ENCODE measurements at places on chromosomes 2 and 18.
A peak's percentile ranks its signal among the peaks of the same experiment; 100 is the strongest.

GRCh38 chr2:118988706-118989105, 46.7 kb downstream of the MARCO start:
- no peak for DNase-seq

DNA sequence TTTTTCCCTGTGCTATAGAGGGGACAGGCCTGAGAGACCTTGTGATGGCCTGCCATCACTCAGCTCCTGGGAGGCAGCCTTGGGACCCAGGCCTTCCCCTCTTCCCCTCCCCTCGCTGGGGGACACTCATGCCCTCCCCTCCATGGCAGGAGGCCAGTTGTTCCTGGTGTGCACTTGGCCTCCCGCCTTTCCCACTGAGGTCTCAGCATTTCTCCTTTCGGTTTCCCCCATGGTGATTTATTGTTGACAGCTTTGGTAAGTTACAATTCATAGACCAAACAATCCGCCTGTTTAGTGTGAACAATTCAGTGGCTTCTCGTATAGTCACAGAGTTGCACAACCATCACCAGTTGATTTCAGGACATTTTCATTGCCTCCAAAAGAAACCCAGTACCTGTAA, 10.2 kb upstream of the CNDP1 start:
- DNase-seq, result no peak

DNA sequence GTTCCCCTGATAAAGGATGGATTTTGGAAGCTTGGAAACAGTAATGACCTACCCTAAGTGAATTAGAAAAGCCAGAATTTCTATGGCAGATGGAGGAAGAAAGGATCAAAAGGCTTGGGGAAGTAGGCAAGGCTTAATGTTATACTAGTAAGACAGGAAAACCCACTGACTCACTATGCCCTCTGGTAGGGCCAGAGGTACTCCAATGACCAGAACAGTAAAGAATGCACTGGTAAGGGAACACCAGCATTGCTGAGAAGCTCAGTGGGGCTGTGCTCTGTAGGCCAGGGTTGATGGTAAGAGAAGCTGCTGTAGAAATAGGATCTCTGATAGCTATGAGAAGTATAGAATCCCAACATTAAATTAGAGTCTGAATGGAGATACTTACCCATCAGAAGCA, 126.4 kb downstream of the GFPT1 start:
- no peak for DNase-seq

DNA sequence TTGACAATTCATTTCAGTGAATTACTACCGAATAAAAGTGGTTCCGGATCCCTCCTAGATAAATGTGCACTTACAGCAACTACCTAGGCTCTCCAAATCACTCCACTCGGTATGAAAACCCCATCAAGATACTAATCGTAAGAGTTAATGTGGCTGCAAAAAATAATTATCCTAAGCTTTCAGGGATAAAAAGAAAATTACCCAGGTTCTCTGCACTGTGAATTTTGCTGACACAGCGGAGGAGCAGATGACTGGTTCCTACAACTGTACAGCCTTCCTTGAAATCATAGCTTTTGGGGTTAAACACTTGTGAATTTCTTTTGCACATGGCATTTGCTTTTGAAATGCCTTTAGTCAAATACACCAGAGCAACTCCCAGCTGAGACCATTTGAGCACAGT, 104.7 kb downstream of the CD226 start:
- no peak for DNase-seq

DNA sequence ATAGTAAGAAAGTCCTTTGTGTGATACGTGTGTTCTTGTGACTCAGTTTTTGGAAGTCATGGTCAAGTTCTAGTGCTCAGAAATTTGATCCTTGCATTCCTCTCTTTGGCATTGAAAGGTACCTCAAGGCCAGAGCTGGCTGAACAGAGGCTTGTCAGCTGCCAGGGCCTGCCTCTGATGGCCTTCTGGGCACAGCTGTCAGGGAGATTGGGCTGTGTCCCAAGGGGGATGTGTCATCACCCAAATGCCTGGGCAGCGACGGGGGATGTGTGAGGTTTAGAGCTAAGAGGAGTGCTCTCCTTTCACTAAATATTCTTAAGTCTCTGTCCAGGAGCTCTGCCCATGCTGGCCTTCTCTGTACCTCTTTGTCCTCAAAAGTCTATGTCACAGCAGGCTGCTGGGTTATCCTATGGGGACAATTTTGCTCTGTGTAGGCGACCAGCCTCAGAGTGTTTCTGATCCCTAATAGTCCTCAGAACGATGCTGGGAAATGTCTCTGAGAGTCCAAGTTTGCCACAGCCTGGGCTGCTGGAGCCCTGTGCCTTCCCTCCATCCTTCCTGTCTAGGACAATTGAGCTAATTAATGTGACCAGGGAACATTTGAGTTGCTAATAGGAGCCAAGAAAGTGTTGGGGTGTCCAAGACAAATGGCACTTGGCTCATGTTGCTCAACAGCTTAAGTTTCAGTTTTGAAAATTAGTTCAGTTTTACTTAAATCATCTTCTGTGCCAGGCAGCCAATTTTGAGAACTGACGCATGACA, 115.4 kb upstream of the ZNF521 start:
- DNase-seq, result peak; percentile 13

- no peak for DNase-seq
These were observed 834.4 kb upstream of the DDX18 start for GRCh38 chr2:116979916-116980764.

DNA sequence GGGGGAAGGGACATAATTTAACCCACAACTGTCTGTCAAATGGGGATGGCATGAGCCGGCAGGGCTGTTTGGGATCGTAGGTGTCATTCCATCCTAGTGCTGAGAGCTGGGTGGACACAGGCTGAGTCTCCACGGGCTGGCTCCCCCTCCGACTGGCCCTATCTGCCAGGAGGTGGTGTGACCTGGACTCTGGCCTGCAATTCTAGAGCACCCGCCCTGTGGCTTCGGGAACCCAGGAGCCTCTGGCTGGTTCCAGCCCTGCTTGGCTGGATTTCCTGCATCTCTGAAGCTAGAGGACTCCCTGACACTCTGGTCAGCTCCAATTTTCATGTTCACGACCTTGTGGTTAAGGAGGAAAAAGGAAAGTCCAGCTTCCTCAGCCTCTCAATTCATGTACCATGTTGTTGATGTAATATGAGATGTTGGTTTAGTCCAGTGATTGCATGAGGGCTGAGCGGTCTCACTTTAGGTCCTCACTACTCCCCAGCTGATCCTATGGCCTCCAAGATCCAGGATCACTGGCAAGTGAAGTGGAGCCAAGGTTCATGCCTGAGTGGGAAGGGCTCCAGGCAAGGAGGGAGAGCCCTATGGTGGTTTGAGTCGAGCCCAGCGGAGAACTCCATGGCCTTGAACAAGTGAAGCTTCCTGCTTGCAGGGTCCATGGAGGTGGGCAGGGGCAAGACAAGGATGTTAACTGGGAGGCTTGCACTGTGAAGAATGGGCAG, 169.1 kb downstream of the NDUFA10 start:
- no peak for DNase-seq

DNA sequence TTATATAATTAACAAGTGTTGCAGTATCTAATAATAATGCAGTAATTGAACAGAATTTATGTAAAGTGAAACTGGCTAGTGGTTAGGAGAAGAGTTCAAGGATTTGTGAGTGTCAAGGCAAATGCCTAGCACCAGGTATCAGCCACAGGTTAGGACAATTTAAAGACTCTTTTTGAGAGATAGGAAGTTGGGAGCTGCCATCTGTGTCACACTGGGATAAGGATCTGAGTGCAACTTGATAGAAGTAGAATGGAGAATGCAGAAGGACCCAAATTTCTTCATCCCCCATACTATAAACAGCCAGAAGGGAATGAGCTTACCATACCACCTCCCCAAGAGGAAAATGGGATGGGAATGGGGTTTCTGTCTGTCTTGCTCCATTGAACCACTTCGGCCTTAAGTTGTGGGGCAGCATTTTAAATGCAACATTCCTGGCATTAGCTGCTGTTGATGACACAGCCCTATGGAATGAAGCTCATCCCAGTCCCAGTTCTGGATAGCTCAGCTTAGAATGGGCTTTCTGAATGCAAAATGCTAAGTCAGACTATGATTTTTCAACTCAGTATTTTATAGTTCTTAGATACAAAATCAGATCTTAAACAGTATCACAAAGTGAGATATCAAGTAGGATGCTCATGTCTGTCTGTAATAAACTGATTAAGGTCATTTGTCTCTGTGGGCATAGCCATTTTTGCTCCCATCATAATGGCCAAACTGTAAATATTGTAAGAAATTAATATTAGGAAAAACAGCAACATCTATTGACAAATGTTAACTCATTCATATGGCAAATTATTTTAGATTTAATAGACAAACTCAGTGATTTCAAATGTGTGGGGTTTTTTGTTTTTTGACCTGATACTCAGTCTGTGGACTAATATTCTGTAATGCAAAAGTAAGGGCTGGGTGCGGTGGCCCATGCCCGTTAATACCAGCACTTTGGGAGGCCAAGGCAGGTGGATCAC, 44.0 kb downstream of the GPR155 start:
- DNase-seq, result peak; percentile 85

DNA sequence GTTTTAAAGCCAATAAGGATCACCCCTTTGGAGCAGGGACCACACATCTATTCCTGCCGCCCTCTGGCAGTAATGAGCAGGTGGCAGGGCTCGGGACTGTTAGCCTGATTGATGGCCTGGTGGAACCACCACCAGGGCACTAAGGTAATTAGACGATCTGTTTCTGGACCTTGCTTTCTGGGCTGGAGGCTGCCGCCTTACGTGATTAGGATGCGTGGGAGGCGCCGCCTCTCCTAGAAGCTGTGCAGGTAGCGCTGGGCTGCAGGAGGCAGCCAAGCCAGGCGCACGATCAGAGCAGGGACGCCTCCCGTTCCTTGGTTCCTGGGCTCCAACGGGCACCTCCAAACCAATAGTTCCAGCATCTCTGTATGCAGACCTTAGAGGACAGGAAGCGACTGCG, 242.6 kb upstream of the RAB12 start:
- no peak for DNase-seq

DNA sequence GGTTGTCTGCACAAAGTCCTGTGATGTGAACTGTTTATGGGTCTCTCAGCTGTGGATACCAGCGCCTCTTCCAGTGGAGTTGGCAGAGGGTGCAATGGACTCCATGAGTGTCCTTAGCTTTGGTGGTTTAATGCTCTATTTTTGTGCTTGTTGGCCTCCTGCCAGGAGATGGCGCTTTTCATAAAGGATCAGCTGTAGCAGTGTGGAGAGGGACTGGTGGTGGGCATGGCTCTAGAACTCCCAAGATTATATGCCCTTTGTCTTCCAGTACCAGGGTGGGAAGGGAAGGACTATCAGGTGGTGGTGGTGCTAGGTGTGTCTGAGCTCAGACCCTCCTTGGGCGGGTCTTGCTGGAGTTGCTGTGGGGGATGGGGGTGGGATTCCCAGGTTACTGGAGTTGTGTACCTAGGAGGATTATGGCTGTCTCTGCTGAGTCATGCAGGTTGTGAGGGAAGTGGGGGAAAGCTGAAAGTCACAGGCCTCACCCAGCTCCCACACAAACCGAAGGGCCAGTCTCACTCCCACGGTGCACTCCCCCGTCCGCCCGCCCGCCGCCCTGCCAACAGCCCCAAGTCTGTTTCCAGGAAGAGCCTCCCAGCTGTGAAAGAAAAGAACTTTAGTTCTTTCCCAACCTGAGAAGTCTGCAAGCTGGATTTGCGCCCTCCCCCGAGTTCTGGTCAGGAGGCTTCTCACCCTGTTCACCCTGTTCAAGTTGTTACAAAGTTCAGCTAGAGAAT, 108.1 kb downstream of the MARCO start:
- DNase-seq, result no peak

DNA sequence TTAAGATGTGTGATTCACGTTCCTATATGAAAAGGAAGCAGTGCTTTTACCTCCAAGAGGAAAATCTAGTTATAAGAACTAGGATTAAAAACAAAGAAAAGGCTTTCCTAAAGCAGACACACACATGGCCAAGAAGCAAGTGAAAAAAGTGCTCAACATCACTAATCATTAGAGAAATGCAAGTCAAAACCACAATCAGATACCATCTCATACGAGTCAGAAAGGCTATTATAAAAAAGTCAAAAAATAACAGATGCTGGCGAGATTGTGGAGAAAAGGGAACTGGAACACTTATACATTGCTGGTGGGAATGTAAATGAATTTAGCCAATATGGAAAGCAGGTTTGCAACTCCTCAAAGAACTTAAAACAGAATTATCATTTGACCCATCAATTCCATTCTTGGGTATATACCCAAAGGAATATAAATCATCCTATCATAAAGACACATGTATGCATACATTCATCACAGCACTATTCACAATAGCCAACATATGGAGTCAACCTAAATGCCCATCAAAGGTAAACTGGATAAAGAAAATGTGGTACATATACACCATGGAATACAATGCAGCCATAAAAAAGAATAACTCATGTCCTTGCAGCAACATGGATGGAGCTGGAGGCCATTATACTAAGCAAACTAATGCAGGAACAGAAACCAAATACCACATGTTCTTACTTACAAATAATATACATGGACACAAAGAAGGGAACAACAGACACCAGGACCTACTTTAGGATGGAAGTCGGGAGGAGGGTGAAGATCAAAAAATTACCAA, 285.3 kb downstream of the RAD51AP2 start:
- DNase-seq, result no peak

DNA sequence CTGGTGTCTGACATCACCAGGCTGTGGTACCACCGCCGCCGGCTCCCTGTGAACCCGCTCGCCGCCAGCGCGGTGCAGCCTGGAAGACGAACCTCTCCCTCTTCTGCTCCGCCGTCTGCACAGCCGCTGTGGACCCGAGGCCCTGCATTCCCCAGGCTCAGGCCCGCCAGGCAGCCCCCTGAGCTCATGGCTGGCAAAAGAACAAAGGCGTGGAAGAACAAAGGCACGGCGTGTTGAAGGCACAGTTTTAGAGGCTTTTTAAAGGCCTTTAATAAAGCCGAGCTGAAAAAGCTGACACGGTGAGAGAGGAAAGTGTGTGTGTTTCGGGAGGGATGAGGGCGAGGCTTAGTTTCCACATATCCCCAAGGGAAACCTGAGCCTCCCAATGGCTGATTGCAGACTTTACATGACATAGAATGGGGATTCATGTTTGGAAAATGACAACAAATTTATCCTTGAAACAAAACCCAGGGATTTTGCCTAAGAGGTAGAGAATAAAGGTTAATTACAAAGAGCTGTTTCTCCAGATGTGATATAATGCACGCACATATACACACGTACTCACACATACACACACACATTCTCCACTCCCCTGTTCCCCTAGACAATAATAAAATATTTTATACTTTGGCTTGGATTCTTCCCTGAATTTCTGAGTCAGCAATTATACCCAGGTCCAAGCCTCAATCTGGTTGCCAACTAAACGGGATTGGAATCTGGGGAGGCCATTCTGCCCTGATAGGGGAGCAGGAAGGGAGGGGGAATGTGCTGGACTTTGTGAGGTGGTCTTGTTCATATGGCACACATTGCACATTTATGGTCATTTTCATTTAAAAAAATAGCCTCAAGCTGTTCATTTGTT, 39.7 kb downstream of the RFX8 start:
- peak; percentile 68 for DNase-seq

- peak; percentile 33 for DNase-seq
These were observed 70.0 kb downstream of the SCG2 start for GRCh38 chr2:223532161-223532560.

GRCh38 chr2:102736110-102736409, 25.8 kb upstream of the TMEM182 start:
- no peak for DNase-seq

DNA sequence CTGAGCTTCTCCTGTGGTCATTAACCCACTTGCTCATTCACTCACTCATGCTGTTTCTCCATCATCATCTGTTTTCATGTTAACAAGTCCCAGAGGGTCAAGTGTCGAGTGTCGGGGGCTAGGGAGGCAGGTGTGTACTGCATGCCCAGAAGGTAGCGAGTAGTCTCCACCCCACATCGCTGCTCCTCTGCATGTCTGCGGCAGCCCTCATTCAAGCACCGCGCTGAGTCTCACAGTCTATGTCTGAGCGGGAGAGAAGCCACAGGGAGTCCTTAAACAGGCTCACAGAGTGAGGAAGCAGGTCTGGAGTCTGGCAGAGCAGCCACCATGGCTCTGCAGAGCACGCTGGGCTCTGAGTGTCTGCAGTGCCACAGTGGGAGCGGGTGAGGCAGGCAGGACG, 121.3 kb upstream of the IL1R2 start:
- DNase-seq, result no peak

All from GM03348 (cell line).